GM04503 (cell line): ENCODE measurements at places on chromosomes 6 and 20.

DNA sequence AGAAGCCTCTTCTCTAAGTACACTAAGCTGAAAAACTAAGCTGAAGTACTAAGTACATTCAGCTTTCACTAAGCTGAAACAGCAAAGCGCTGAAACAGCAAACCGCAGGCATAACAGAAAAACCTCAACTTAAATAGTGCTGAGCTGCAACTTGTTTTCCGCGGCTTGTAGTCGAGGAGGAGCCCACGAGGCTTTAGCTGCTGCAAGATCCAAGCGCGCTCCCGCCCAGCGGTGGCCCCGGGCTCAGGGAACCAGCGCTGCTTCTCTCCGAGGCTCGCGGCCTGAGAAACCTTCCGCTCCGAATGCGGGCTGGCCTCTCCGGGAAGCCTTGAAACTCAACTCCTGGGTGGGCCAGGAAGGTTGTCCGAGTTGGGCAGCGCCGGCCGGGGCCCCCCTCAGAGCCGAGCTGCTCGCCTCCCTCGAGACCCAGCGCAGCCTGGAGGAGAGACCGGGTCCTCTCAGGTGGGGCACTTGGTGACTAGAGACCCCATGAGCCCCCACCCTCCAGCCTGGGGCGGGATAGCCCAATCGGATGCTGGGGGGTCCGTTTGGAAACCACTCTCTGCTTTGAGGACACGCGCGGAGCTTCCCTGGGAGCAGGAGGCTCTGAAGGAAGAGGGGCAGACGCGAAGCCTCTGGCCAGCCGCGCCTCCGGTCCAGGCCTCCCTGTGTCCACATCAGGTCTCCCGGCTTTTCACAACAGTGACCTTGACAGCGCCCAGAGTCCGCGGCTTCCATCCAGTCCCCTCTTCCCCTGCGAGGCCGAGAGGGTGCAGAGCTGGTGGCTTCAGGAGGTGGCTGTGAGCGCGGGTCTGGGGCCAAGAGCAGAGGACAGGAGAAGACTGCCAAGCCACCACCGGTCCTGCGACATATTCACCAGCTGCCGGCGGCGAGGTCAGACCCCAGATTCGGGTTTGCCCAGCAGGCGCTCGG lies 38.1 kb upstream of the HLA-E start:
- no peak for DNase-seq

DNA sequence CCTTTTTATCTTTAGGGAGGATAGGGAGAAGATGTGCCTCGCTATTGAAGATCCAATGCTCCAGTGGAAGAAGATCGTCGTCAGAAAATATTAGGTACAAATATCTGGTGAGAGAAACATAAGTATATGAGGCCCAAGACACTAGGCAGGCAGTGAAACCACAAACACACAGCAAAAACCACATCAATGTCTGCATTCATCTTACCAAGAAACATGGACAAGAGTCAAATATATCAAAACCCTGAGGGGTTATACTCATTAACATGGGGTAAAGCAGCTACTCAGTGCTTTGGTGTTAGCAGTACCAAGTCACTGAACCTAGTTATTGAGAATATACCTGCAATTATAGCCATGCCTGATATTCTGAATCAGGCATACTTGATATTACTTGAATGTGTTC lies 101.4 kb upstream of the FAM184A start:
- no peak for DNase-seq

DNA sequence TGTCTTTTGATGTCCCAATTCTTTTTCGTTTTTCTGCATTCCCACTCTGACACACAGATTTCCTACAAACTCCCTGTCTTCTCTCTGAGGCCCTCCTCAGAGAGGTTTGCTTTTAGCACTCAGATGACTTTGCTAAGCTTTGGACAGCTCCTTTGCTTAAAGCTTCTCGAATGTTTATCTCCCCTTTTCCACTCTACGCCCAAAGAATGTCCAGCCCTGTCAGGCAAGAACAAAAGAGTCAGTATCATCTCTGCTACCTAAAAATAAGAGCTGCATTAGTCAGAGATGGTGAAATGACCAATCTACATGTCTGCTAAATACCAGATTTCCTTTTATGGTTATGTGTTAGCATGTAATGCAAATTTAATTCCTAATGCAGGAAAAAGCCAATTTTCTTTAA lies 56.8 kb downstream of the PREP start:
- DNase-seq = peak; percentile 54

GRCh38 chr6:156971153-156971885 lies 194.1 kb downstream of the ARID1B start:
- no peak for DNase-seq

- no peak for DNase-seq
Measured at GRCh38 chr20:9028419-9028818, 40.5 kb upstream of the PLCB4 start.

DNA sequence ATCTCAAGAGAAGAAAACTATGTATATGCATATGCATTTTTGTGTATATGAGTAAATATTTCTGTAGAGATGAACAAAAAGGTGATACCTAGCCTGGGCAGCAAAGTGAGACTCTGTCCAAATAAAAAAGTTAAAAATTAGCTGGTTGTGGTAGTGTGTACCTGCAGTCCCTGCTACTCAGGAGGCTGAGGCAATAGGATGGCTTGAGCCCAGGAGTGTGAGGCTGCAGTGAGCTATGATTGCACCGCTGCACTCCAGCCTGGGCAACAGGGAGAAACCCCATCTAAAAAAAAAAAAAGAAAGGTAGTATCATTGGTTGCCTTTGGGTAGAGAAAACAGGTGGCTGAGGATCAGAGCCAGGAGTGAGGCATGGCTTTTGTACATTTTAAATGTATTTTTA lies 50.9 kb downstream of the KLHL31 start:
- DNase-seq = no peak

DNA sequence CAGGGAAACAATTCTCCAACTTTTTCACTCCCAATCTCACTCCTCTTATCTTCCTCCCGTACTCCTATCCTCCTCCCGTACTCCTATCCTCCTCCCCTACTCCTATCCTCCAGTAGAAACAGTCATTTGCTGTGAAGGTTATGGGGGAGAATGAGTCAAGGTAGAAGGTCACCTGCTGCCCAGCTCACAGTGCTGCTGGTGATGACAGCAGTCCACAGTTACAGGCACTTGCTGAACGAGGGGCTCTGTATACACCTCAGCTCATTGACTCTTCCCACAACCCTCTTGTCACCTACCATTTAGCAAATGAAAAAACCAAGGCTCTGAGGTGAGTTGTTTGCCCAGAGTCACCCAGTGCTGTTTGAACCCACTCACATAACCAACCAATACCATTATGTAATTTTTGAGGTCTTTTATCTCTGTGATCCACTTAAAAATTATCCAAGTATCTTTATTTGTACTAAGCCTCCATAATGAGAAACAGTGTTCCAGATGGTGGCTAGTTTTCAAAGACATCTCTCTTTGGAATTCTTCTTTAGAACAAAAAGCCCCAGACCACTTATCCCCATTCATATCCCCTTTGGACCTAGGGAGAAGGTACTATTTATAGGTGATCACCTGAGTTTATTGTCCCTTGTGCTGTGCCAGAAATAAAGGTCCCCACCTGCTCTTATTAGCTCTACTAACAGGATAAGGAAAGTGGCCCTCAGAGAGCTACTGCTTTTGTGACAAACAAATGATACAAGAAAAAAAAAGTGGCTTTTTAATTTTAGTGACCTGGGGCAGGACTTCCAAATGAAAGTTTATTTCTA lies 53.2 kb downstream of the PTPN1 start:
- no peak for DNase-seq

DNA sequence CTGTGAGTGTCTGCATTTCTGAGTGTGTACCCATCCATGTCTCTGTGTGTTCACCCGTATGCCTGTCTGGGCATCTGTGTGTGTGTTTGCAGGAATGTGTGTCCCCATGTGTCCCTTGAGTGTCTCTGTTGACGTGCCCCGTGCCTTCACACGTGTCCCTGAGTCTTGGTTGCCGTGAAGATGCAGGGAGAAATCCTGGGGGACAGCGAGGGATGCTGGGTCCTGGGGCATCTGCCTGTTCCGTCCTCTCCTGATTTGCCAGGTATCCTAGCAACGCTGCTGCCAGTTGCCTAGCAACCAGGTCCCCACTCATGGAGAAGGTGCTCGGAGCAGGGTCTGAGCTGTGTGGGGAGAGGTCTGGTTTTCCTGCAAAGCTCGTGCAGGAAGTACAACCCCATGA lies 6.0 kb upstream of the LKAAEAR1 start:
- DNase-seq = no peak

DNA sequence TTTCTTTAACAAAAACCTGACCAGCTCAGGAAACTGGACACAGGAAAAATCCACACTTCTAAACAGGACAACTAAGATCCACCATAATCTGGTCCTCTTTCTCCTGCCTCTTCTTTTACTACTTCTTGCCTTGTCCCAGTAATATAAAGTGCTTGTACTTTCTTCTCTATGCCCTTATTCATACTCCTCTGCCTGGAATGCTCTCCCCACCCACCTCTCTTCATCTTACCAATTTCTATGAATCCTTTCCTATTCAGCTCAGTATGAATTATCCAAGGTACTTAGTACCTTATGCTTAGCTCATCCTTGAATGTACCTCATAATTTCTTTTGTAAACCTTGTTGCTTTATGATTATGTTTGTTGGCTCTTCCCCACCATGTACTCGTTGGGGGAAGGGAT lies 159.4 kb downstream of the CDK19 start:
- DNase-seq = no peak

DNA sequence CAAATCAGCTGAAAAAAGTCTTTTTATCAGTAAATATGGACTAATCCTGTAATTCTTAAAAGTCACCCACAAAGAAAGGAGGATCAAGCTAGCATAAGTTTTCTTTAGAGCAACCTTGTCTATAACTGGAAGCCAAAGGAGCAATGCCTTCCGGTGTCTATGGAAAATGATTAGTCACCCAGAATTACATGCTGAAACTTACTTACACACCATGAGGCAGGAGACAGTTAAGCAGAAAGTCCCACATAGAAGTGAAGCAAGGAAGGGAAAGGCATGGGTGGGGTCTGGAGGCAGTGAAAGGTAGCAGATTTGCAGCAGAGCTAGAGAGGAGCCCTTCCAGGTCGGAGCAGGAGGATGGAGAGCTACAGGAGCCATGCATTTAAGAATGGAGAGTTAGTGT lies 153.7 kb upstream of the RIPOR2 start:
- no peak for DNase-seq

DNA sequence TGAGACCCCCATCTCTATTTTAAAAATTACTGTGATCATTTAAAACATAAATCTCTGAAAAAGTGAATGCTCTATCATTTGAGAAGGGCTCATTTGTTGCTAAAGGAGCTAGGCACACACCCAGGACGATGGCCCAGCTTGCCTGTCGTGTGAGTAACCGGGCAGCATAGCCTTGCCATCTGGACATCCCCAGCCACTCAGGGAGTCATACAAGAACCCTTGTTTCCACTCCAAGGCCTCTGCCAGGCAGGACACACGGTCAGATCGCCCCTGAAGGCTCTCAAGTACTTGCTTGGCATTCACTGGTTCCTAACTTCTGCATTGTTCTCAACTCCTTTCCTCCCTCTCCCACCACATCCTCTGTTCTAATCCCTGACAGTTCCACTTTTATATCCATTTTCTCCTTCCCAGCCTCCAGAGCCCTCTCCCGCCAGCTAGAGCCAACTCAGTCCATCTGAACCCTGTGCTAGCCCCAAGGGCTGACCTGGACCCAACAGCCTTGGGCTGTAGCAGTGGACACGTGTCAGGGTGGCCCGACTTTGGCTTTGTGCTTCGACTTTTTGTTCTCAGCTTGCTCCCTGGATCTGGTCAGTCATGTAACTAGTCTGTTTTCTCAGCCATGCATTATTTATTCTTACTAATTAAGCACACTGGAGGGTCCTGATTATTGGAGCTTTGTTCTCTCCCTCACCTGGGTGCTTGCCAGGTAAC lies 15.7 kb upstream of the EZR start:
- no peak for DNase-seq

GRCh38 chr6:98118397-98119045 lies 715.9 kb upstream of the POU3F2 start:
- no peak for DNase-seq

DNA sequence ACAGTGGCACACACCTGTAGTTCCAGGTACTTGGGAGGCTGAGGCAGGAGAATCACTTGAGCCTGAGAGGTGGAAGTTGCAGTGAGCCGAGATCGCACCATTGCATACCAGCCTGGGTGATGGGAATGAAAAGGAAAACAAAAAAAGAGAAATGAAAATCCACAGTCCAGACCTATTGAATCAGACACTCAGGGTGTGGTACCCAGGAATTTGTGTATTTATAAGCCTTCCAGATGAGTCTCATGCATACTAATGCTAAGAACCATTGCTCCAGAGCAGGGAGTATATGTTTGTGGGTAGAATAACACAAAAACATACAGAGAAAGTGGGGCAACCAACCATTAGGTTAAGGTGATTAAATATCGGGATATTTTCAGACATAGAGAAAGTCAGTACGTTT lies 36.1 kb upstream of the PLCB4 start:
- no peak for DNase-seq

DNA sequence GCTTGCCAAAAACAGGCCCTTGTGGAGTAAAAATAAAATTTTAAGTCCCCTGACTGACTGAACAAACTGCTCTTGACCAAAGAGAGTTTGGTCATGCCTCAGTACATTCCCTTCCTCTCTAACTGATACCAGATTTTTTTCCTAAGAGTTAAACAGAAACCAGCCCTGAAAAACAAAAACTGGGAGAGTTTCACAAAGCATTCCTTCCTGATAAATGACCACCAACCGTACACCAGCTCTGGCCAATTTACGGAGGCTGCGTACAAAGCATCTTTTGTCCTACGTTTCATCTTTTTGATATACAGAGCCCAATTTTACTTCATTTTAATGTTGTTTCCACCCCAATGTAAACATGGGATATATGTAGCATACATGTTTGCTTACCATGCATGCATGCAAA lies 477.4 kb upstream of the HTR1E start:
- DNase-seq = no peak

DNA sequence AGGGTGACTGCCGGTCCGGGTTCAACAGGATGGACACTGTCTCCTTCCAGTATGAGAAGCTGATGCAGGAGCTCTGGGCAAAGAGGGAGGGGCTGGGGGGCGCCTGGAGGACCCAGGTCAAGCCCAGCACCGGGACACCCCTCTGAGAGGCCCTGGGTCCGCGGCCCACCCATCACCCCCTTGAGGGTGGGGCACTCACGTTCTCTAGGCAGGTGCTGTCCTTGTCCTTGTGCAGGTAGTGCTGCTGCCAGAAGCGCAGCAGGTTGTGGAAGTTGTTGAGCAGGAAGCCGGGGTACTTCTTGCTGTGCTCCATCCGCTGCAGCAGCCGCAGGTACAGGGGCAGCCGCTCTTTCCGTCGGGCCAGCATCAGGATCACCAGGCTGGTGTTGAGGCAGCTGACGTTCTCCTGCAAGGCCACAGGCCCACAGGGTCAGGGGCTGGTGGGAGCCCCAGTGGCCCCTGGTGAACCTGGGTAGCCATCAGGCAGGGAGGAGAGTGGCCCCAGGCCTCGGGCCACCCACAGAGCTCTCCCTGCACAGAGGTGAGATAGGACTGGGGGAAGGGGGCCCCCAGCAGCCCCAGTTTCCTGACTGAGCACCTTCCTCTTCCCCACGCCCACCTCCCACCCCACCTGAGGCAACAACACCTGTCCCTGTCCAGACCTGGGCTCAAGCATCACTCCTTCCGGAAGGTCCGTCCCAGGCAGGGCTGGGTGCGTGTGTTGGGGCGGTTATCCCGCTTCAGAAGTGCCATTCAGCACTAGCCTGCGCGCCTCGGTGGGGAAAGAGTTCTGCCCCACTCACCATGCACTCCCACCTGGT lies 47.8 kb downstream of the MYH7B start:
- no peak for DNase-seq

GRCh38 chr20:62702013-62702300 lies 6.7 kb upstream of the NTSR1 start:
- DNase-seq = no peak
